Lung (tissue), 17 donors: ENCODE measurements at places on chromosomes 5 and 9.

GRCh38 chr5:179825655-179826182 lies 5.0 kb downstream of the SQSTM1 start:
- peaks cover 39% of the 10 kb centered on the region for H3K36me3 ChIP-seq
- H3K27ac ChIP-seq, result no peak overlapping the region
- no peak for DNase-seq
- H3K27me3 ChIP-seq, result no peaks in the 10 kb centered on the region
- no peak overlapping the region for H3K4me3 ChIP-seq

DNA sequence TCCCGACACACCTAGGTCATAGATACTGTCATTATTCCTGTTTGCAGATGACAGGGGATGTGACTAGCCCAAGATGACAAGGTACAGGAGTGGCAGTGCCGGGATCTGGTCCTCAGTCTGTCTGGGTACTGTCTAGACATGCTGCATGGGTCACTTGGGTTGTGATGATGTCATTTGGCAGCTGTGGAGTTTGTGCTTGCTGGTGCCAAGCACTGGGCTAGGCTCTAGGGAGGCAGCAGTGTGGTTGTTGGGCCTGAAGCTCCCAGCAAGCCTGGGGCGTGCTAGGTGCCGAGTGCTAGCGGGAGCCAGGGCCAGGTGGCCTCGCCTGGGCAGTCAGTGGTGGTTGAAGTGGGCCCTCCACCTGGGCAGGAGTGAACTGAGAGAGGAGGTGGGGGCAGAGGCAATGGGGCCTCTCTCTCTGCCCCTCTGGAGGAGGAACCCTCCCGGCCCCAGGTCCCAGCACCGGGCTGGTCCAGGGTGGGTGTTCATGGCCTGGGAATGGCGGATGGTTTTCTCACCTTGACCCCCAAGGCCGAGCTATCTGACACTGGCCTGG lies 8.8 kb upstream of the ASB6 start:
- no peaks in the 10 kb centered on the region for H3K36me3 ChIP-seq
- no peak for DNase-seq
- H3K27me3 ChIP-seq, result no peaks in the 10 kb centered on the region
- H3K4me3 ChIP-seq, result no peak overlapping the region
- no peak overlapping the region for H3K27ac ChIP-seq

DNA sequence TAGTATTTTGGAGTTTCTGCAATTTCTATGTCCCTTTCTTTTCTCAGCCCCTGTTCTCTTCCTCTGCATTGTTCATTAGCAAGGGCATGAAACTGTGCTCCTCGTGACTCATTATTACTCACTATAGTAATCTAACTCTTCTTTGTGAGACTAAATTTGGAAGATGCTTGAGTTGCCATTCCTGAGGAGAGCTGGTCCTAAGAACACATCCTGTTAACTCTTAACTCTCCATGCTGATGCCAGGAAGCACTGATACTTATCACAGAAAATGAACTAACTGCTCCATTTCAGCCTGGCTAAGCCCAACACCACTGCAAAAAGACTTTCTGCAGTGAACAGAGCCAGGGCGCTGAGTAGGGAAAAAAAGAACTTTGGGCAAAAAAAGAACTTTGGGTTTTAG lies 10.6 kb upstream of the CSNK1A1 start:
- peak; percentile 83 for DNase-seq
- peak overlapping the region; percentile 79 for H3K27ac ChIP-seq
- peaks cover 32% of the 10 kb centered on the region for H3K4me1 ChIP-seq
- no peaks in the 10 kb centered on the region for H3K36me3 ChIP-seq
- H3K4me3 ChIP-seq, result no peak overlapping the region
- H3K27me3 ChIP-seq, result no peaks in the 10 kb centered on the region

DNA sequence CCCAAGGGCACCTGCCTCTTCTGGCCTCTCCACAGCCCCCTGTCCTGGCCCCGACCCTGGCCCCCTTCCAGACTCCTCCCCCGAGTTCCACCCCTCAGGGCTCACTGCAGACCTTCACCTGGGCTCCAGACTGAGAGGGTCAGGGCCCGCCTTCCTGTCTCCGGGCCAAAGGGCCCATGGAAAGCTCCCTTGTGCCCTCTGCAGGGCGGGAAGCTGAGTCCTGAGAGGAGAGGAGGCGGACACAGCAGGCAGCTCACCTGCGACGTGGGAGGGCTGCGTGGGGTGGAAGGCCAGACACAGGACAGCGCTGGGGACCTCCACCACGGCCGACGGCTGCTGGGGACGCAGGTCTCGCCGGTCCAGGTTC lies 20.6 kb downstream of the DYNC2I2 start:
- peak; percentile 60 for DNase-seq
- H3K27me3 ChIP-seq, result no peaks in the 10 kb centered on the region
- no peak overlapping the region for H3K4me3 ChIP-seq
- H3K36me3 ChIP-seq, result no peaks in the 10 kb centered on the region
